Activated CD8-positive, alpha-beta memory T cell treated with anti-CD3 and anti-CD28 coated beads for 4 hours (primary cell): ENCODE measurements at places on chromosomes 4 and X.

- DNase-seq = no peak
Observed at GRCh38 chr4:8928074-8928473, 56.4 kb upstream of the HMX1 start.

DNA sequence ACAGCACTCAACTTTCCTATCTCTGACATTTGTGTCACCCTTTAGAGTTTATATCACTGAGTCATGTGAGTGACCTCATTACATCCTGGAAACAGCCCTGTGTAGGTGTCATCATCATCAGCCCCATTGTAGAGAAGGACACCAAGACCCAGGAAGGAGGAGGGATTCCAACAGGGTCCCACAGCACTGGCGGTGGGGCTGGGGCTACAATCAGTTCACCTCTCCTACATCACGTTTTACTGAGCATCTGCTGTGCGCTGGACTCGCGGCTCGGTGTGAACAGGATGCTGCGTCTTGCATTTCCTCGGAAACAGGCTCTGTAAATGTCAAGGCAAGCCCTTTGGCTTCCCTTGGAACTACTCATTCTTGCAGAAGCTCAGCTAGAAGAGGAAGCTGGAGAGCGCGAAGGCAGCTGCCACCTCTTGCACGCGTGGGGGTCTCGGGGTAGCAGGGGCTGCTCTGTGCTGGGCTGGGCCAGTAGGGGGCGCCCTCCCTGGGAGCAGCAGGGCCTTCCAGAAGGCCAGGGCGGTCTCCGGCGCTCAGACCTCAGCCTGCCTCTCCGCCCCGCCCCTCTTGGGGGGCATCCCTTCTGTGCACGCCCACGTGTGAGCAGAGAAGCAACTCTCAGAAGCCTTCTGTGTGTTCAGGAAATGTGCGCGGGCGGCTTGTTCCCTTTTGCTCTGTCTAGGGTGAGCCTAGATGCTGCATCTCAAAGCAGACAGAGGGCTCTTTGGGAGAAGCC is 29.0 kb downstream of the REELD1 start:
- DNase-seq = peak; percentile 24

GRCh38 chrX:43469391-43470054 is 186.6 kb upstream of the MAOA start:
- no peak for DNase-seq

DNA sequence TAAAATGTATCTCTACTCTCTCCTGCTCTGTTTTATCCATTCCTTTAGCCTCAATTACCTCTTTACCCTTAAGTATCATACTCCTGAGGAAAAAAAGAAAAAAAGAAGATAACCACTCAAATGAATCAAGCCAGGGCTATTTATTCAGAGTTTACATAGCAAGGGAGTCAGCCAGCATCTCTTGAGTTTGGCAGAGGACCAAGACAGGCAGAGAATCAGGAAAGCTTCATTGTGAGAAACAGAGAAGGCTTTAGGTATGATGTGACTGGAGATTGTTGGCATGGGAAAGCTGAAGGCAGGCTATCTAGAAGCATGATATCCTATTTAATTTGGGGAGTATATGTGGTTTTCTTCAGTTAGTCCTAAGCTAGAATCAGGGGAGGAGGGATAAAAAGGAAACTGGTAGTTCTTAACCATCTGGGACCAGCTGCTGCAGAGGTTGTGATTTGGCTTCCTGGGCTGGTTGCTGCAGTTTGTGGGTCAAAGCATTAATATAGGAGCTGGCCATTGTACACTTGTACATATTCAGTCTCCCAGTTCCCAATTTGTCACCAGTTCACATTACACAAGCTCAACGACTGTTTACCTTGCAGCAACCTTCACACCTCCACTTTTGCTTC is 11.2 kb downstream of the APELA start:
- no peak for DNase-seq

DNA sequence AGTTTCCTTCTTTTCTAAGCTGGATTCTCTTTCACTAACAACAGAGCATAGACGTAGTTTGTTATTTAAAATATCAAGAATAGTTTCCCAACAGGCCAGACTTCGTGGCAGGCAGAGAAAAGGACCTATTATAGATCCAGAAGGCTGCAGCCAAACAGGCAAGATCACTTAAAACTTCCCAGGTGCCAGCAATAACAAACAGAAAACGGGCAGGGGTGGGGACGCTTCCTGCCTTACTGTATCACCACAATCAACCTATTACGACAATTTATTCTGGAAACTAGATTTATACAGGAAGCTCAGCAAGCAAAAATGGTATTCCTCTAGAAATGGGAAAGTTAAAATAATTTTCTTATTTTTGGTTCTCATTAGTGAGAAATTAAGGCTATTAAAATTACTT is 22.1 kb downstream of the RWDD4 start:
- DNase-seq = no peak

- DNase-seq = no peak
Observed at GRCh38 chr4:112885897-112886296, 163.6 kb upstream of the ANK2 start.

DNA sequence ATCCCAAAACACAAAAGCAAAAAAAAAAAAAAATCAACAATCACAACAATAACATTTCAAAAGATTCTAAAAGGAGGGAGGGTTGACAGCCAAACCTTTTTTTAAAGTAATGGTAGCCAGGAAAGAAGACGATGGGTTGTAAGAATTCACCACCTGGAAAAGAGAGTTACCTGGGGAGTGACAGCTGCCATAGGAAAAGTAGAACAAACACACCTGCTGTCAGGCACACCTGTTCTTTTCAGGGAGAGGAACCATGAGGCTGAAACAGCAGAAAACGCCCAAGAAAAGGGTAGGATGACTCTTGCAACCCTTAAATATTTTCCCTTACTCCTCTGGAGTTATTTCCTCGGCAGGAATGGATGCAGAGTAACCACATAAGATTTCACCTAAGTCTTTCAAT is 388.4 kb upstream of the TEX13C start:
- DNase-seq = no peak

- no peak for DNase-seq
Observed at GRCh38 chrX:132623942-132624341, 135.1 kb upstream of the MBNL3 start.

GRCh38 chrX:80011522-80011921 is 3.0 kb upstream of the TBX22 start:
- no peak for DNase-seq

DNA sequence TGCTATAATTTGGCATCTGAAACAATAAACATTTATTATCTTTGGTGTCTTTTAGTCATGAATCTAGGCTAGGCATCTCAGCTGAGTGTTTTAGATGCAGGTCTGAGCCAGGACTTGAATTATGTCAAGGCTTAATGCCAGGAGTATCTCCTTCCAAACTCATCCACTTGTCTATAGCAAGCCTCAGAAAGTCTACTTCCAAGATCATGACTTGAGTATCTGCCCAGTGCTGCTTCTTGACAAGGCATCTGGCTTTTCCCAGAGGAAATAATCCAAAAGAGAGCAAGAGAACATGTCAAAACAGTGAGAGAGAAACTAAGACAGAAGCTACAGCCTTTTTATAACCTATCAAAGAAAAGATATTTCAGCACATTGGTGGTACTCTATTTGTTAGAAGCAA is 1052.1 kb upstream of the PCDH10 start:
- no peak for DNase-seq

GRCh38 chr4:81353861-81354260 is 117.8 kb downstream of the RASGEF1B start:
- no peak for DNase-seq

GRCh38 chr4:72118017-72118416 is 86.2 kb downstream of the NPFFR2 start:
- no peak for DNase-seq

GRCh38 chr4:142700531-142700930 is 145.6 kb downstream of the INPP4B start:
- DNase-seq = no peak

GRCh38 chr4:10656420-10656819 is 28.1 kb downstream of the CLNK start:
- no peak for DNase-seq

DNA sequence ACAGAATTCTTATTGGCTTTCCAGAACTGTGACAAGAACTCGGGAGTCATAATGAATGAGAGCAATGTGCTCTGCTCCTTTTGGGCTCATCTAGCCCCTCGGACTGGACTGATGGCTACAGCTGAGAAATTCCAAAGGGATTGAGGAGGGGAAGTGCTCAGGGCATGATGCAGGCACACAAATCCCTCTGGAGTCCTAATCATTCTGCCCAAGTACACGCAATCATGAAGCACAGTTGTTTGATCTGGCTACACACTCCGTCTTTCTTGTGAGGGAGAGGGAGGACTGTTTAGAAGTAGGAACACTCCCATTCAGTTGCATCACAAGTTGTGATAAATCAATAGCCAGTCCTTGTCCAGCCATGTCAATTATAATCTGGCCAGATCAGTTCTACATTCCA is 237.5 kb downstream of the COL25A1 start:
- DNase-seq = no peak

- no peak for DNase-seq
Observed at GRCh38 chrX:82765811-82766210, 742.3 kb upstream of the POU3F4 start.

GRCh38 chrX:72299891-72300630 is 5.7 kb downstream of the CITED1 start:
- DNase-seq = no peak

DNA sequence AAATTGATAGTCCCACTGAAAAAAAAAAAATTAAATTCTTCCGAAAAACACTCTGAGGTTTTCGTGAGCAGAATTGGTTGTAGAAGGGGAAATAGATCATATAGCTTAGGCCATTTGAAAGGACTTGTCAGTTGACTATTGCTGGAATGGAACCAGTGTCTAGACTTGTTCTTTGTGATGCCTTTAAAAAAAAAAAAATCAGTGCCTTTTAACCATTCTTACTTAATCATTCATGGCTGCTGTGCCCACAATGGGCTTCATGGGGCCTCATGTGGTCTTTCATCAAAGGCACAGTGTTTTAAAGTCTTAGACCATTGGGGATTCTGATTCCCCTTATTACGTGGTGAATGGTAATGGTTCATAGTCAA is 139.3 kb downstream of the AFF1 start:
- DNase-seq = no peak

- no peak for DNase-seq
Observed at GRCh38 chr4:25884031-25884782, 21.4 kb upstream of the SEL1L3 start.

DNA sequence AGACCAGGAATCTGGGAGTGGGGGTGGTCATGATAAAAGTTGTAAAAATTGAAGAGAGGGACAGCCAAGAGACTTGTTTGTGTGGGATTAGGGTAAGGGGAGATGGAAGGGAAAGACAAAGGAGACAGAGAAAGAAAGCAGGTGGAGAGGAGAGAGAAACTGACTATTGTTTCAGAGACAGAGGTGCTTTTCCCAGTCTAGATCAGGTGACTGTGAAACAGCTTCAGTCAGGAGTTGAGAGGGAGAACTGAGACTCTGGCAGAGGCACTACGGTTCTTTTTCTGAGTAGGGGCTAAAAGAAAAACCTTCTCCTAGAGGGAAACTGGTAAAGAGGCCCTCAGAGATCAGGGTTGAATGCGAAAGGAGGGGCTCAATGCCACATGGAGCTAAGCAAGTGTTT is 106.4 kb downstream of the KDR start:
- no peak for DNase-seq

DNA sequence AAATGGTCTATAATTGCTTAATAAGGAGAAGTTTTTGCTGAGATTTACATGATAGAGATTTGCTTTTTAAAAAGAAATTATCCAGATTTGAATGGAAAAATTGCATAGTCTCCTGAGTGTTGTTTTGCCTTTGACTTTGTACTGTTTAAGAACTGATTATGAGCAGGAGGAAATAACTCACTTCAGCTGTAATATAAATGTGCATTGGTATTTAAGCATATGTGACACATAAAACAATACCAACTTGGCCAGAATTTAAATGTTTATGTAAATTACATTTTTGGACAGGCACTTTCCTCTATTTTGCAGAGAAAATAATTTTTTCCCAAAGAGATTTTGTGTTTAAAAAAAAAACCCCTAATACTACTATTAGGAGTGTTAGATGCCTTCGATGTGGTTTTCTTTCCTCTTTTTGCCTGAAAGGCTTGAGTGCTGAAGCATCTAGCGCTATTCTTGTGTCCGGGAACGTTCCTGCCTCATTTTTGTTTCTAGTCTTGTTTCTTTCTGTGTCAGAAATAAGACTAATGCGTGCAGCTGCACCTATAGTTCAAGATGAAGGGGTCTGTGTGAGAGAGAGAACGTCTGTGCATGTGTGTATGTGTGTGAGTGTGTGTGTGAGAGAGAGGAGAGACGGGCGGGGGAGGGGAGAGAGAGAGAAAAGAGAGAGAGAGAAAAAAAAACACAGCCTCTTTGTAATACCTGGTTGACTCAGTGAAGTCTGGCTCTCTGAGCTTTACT is 60.8 kb downstream of the TBL1X start:
- no peak for DNase-seq

GRCh38 chr4:180031330-180031729 is 2211.9 kb upstream of the TENM3 start:
- DNase-seq = no peak

- DNase-seq = no peak
Observed at GRCh38 chrX:100413229-100413628, 3.2 kb upstream of the PCDH19 start.

DNA sequence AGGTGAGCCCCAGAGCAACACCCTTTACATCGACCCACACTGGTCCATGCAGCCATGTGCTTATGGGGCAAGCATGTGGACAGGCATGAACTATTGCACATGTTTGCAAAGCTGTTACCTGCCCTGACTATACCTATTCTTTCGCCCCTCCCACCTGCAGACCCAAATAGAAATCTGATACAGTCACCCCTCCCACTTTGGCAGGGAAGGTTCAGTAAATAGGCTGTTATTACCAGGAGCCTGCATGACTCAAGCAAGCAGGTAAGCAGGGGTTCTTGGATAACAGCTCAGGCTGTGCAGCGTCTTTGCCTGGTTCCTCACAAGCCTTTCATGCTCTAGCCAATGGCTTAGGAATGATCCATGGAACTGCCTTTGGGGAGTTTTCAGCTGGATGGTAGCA is 122.7 kb upstream of the DIPK2B start:
- DNase-seq = no peak

DNA sequence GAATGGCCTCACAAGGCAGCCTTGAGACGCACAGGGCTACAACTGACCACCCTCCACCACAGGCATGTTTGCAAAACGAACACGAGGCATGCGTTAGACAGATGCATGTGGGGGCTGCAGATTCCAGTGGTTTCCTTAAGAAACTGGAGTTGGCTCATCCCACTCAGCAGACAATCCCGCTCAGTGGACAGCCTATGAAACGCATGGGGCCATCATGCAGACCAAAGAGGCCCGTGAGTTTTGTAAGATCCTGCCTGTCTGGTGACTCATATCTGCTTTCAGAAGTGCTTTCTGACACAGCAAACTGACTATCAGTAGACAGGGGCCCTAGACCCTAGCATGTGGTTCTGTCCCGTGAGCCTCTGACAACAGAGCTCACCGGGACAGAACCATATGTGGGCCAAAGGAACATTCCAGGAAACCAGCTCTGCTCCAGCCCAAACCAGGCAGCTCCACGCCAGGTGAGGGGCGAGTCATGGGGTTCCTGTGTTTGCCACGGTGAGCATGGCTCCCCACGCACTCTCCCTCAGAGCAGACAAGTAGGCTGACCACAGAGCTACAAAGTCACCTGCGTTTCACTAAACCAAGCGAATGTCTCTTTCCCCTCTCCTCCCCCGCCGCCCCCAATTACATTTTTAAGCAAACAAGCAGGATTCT is 74.4 kb downstream of the MTMR1 start:
- no peak for DNase-seq

- no peak for DNase-seq
Observed at GRCh38 chr4:113825272-113825671, 63.7 kb upstream of the CAMK2D start.

GRCh38 chr4:107389965-107390364 is 330.1 kb downstream of the PAPSS1 start:
- DNase-seq = no peak

GRCh38 chr4:119510395-119511149 is 118.0 kb downstream of the PDE5A start:
- no peak for DNase-seq
